ENCODE measurements at places on chromosomes 3 and 15.

GRCh38 chr15:65416845-65417416 is 5.8 kb downstream of the IGDCC4 start:
- DNase-seq: no peak

DNA sequence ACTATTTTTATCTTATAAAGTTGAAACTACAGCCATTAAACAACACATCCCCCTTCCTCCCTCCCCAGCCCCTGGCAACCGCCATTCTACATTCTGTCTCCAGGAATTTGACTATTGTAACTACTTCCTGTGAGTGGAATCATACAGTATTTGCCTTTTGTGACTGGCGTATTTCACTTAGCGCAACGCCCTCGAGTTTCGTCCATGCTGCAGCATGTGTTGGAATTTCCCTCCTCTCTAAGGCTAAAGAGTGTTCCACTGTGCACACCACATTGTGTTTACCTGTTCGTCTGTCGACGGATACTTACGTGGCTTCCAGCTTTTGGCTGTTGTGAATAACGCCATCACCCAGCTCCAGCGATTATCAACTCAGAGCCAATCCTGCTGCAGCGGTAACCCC is 52.0 kb upstream of the DLG1 start:
- no peak for DNase-seq

- no peak for DNase-seq
These were observed 4.4 kb upstream of the IRAK2 start for GRCh38 chr3:10160346-10160745.

DNA sequence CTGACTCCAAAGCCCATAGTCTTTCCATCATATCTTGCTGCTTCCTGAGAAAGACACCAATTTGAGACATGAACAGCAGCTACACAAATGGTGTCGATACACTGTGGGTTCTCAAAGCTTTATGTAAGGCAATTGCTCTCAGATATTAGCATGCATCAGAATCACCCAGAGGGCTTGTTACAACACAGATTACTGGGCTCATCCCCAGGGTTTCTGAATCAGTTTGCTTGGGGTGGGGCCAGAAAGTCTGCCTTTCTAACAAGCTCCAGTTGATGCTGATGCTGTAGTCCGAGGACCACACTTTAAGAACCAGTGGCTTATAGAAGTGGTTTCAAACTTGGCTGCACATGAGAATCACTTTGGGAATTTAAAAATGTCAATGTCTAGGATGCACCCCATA is 86.5 kb downstream of the SEMA6D start:
- DNase-seq: no peak

GRCh38 chr3:124881976-124882697 is 5.0 kb downstream of the ITGB5 start:
- no peak for DNase-seq
